ENCODE measurements at places on chromosomes 5 and 9. TPM values are rescaled to one million over a fixed set of nuclear protein-coding genes. Genes with fewer than 3 reads are reported as not detected.
A peak's percentile ranks its signal among the peaks of the same experiment; 100 is the strongest.

The NIPSNAP3A gene
- total RNA-seq, result 52.6 TPM

DNA sequence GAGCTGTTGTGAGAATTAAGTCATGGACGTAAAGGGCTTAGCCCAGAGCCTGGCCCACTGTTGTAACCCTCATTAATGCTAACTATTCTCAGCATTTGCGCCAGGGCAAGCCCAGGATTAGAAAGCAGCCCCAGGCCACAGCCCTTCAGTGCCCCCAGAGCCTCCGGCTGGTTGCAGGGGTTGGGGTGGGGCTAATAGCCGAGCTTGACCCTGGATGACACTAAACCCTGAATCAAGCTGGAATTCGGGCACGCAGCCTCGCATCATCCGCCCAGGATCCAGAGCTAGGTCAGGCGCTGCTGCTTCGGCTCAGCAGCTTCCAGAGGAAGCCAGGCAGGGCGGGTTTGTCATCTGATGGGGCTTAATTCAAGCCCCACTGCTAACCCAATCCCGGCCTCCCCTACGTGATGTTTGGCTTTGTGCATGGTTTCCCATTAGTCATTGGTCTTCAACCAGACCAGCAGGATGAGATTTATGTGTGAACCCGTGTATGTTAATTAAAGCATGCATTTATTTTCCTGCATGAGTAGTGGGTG, 1.2 kb upstream of the MEGF9 start:
- H3K4me1 ChIP-seq, result peaks cover 11% of the 10 kb centered on the region
- H3K4me3 ChIP-seq, result peak overlapping the region; percentile 81
- H3K27me3 ChIP-seq, result no peaks in the 10 kb centered on the region

- no peak overlapping the region for H3K4me3 ChIP-seq
- no peak for DNase-seq
- peak overlapping the region; percentile 8 for H3K27ac ChIP-seq
- H3K4me1 ChIP-seq, result peaks cover 16% of the 10 kb centered on the region
Observed at GRCh38 chr5:32255540-32255900, 57.2 kb downstream of the MTMR12 start.

DNA sequence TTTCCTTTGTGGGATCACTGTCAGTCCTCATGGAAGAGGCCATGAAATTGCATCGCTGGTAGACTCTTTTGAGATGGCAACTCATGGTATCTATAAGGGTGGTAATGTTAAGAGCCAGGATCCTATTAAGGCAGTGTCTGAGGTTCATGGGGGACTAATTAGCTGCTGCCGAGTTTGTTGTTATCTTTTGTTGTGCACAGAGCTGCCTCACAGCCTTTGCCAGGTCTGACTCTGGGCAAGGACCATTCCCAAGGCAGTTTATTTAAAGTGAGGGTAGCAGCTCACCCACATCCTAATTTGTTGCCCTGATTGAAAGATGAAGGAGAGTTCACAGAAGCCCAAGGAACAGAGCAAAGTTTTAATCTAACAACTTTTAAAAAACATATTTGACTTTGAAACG, 7.9 kb downstream of the SMARCA2 start:
- no peak for DNase-seq
- no peaks in the 10 kb centered on the region for H3K27me3 ChIP-seq
- H3K36me3 ChIP-seq, result no peaks in the 10 kb centered on the region
- no peak overlapping the region for H3K27ac ChIP-seq
- no peak overlapping the region for H3K4me3 ChIP-seq

The GPR150 gene
- total RNA-seq, result not detected

DNA sequence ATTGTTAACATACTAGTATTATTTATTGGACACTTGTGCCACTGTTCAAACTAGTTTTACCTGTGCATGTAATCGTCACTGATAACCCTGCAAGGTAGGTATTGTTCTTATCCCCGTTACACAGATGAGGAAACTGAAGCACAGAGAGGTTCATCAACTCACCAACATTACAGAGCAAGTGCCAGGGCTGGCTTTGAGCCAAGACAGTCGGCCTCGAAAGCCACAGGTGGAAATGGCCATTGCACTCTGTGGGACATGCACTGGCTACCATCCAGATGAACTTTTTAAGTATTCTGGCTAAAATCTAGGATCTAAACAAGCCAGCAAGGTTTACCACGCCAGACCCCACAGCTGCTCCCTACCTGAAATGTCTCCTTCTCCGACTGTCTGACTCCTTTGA, 57.9 kb downstream of the TEX10 start:
- H3K4me3 ChIP-seq, result no peak overlapping the region
- H3K27me3 ChIP-seq, result no peaks in the 10 kb centered on the region
- DNase-seq, result no peak
- peaks cover 13% of the 10 kb centered on the region for H3K36me3 ChIP-seq
- no peak overlapping the region for H3K27ac ChIP-seq

The SLC9A3 gene
- 1.7 TPM for total RNA-seq

DNA sequence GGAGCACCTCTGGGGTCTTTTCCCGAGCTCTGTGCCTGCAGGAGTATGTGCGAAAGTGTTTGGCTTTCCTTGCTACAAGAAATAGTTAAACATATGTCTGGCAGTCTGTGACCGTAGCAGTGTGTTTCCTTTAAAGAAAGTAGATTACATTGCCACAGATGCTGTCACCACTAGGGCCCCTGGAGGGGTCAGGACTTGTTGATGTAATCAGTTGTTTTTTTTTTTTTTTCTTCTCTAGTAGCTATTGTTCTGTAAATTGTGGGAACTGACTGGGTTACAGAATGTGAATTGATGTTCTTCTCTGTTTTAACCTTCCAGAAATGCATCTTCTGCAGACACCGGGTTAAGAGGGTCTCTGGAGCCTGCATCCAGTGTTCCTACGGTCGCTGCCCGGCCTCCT, 345.6 kb downstream of the KDM4C start:
- DNase-seq, result no peak
- peaks cover 1% of the 10 kb centered on the region for H3K4me1 ChIP-seq
- no peak overlapping the region for H3K4me3 ChIP-seq
- 0 out of 2 replicates have a peak, but pooled peaks cover 8% of the 10 kb centered on the region for H3K36me3 ChIP-seq
- H3K27ac ChIP-seq, result no peak overlapping the region

The CBY3 gene
- total RNA-seq, result not detected
